ENCODE measurements at places on chromosomes 1 and 21.

DNA sequence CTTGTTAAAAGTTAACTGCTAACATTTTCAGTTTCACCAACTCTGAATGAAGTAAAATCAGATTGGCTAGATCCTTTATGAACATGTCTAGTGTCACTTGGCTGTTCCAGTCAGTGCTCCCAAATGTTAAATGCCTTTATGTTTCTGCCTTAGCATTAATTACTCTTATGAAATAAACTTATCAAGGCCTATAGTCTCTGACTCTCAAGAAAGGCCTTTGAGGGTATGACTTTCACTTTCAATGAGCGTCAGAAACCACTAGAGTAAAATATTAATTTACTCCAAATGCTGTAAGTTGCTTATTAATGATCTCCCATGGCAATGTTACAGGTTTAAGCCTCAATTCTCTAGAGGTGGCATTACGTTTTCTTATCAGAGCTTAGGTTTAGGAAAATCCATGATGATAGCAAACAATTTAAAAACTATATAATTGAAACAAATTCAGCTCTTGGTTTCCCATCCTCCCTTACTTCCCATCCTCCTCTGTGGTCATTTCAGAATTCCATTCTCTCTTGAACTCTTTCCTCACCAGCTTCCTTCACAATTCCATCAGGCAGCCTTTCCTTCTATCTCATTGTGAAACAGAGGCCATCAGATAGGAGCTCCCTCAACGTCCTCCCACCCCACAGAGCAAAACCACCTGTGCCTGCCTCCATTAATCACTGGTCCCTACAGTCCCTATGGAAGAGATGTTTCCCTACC, 108.6 kb upstream of the COP1 start:
- DNase-seq = no peak

DNA sequence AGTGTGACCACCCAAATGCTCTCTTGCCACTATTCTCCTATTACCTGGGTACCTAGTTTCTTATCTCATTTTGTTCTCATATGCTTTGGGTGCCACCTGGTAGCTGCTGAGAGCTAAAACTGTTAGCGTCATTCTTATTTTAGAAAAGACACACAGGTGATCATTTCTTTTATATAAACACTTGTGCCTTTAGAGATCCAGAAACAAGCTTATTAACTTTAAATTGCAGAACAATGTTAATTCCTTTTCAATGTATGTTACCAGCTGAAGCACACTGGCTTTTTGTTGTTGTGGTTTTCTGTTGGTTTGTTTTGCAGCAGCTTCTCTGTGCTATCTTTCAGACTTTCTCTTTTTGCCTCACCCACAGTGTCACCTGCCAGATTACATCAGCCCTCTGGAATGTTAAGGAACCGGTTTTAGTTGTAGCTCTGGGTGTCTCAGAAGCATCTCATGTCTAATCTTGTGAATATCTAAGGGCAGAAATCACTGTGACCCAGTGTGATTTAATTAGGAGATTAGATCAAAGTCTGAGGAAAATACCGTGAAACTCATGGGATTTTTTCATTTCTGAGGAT, 43.4 kb upstream of the SLC19A2 start:
- DNase-seq = no peak

DNA sequence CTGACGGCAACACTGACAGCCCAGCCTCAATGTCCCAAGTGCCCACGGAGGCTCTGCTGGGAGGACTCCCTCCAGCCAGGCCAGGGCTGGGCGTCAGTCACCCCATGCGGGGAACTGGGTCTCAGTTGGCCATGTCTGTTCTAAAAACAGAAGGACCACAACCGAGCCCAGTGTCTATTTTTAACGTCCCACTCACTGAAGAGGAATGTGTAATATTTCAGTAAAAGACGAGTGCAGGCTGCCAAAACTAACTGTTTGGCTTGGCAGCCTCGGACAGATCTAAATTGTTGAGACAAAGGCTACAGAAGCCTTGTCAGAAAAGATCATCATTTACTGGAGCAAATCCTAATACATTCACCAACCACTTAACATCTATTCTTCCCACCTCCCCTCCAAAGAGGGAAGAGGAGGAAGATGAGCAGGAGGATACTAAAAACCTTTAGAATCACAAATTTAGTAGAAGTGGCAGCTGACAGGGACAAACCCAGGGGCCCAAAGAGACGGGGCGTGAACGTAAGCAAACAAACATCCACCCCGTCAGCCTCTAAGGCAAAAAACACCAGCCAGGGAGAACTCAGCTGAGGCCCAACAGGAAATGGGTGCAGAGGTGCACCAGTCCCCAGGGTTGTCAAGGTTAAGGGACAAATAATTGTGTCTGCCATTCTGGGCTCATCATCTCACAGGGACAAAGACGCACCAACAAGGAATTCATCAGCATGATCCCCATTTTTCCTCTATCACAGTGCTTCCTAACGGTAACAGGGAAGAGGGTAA, 18.7 kb downstream of the C1orf198 start:
- DNase-seq = peak; percentile 87

DNA sequence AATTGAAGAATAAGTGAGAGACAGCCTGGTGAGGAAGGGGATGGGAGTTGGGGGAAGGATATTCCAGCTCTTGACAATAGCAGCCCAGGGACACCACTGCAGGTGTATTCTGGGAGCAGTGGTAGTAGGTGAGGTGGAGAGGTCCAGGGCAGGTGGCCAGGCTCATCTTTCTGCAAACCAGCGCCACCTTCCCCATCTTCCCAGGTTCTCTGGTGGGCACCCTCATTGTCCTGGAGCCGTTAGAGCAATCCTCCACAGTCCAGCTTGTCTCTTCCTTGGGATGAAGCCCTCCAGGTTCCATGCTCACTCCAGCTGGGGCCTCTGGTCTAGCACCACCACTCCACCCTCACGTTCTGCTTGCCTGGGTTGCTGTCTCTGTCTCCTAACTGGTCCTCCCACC, 97.0 kb downstream of the IER5 start:
- DNase-seq = no peak

- DNase-seq = no peak
These were observed 7.0 kb downstream of the MAP3K6 start for GRCh38 chr1:27359822-27360158.

DNA sequence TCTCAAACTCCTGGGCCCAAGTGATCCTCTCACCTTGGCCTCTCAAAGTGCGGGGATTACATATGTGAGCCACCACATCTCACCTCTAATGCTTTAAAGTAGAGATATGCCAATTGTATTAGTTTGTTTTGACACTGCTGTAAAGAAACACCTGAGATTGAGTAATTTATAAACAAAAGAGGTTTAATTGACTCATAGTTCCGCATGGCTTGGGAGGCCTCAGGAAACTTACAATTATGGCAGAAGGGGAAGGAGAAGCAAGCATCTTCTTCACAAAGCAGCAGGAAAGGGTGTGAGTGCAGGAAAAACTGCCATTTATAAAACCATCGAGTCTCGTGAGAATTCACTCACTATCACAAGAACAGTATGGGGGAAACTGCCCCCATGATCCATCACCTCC, 3.5 kb upstream of the MYCL start:
- DNase-seq = no peak

DNA sequence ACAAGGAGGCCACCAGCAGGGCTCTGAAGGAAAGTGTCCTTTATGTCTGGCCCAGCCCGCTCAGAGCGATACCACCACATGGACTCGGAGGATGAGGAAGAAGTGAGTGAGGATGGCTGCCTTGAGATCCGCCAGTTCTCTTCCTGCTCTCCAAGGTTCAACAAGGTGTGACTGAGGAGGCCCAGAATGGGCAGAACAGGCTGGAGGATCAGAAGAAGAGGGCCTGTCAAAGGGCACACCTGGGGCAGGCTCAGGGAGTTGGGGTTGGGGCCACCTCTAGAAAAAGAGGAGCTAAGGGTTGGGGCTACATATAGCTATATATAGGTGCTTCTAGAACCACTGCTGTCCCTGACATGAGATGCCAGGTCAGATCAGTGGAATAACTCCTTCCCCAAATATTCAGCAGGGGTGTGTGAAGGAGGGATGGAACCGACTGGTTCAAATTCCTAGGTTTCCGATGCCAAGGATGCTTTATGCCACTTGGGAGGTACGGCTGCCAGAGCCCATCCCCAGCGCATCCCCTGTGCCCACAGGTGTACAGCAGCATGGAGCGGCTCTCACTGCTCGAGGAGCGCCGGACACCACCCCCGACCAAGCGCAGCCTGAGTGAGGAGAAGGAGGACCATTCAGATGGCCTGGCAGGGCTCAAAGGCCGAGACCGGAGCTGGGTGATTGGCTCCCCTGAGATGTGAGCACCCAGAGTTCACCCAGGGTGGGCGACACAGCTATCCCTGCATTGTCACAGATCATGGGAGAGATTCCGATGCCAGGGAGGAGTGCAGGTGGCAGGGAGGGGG, 102.2 kb downstream of the PIK3R3 start:
- no peak for DNase-seq

DNA sequence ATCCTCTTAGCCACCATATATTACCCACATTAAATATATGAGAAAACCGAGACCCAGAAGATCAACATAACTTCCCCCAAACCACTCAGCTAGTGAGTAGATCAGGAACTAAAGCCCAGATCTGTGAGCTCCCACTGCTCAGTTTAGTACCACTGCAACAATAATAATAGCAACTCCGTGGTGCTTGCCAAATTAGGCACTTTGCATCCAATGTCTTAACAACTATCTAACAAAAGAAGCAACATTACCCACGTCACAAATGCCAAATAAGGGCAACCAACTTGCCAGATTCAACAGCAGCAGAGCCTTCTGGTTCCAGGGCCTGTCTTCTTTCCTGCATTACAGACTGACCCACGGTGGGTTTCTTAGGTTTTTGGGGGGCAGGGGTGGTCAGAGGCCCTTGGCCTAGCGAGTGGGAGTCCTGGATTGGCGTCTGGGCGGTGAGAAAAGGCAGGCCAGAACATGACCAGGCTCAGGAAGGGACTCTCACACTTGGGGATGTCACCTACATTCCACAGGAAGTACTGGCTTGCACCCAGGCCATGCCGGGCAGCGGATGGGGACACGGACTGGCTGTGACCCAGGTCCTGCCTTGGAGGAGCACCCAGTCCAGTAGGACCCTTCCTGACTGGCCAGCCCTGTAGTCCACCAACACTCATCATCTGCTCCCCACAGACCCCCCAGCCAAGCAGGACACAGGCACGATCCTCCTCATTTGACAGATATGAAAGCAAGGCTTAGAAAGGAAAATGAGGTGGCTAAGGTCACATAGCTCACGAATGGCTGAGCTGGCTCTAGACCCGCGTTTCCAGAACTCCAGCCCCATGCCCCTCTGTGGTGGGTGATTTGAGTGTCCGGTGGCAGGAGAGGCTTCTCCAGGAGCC, 4.6 kb downstream of the HCRTR1 start:
- no peak for DNase-seq

GRCh38 chr1:44467566-44467965, 62.5 kb downstream of the RNF220 start:
- no peak for DNase-seq

DNA sequence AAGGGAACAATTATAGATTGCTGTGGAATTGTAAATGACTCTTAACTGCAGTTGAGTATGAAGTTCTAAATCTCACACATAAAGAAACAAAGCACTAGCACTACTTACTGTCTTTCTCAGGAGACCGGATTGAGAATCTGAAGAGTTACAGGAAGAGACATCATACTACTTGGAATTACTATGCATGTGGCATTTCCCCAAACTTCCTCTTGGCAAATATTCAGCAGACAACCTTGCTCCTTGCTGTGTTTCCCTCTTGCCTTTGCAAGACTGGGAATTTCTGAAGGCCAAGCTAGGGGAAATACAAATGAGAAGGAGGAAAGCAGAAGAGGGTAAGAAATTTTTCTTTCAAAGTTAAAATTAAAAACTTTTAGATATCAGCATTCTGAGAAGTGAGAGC, 173.6 kb upstream of the KCTD3 start:
- no peak for DNase-seq

- DNase-seq = no peak
These were observed 20.7 kb upstream of the KCNA2 start for GRCh38 chr1:110626889-110627288.

- no peak for DNase-seq
These were observed 230.4 kb downstream of the DNM3 start for GRCh38 chr1:172071746-172072145.
